ENCODE measurements at places on chromosomes 13 and 19.

GRCh38 chr13:39930544-39931444 lies 275.3 kb downstream of the COG6 start:
- no peak for DNase-seq

DNA sequence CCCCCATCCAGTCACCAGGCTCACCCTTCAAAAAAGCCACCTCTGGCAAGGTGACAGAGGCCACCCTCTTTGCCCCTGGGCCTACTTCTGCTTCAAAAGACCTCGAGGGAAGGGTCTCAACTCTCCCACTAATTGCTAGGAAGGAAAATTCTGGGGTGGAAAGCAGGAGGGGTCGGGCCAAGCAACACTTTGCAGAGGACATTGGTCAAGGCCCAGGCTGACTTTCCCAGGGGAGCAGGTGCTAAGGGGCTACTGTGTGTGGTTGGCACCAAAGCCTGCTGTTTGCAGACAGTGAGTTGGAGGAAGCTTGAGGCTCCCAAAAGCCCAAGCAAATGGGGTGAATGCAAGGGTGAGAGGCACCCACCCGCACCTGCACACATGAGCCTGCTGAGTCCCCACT lies 28.6 kb upstream of the VSTM2B start:
- DNase-seq: no peak

GRCh38 chr13:82330499-82330898 lies 1551.8 kb downstream of the SLITRK1 start:
- no peak for DNase-seq

DNA sequence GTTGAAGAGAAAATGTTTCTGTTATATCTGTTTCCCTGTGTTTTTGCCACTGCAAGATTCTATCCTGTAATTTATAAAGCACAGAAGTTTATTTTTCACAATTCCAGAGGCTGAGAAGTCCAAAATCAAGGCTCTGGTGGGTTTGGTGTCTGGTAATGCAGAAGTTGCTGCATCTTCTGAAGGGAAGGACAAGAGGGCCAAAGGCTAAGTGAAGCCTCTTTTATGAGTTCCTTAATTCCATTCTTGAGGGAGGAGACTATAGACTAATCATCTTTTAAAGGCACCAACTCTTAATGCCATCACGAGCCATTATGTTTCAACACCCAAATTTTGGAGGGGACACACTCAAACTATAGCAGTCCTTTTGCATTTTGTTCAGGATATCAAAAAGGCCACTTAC lies 34.1 kb upstream of the WDFY2 start:
- no peak for DNase-seq

- DNase-seq: peak; percentile 54
Measured at GRCh38 chr19:18437491-18438330, at the start of gene ISYNA1. TSS of gene ISYNA1 (minus strand) at chr19:18438133. CDS start at chr19:18437979, 154 bp downstream.

- no peak for DNase-seq
Measured at GRCh38 chr13:52104624-52105023, 24.2 kb downstream of the NEK5 start.

DNA sequence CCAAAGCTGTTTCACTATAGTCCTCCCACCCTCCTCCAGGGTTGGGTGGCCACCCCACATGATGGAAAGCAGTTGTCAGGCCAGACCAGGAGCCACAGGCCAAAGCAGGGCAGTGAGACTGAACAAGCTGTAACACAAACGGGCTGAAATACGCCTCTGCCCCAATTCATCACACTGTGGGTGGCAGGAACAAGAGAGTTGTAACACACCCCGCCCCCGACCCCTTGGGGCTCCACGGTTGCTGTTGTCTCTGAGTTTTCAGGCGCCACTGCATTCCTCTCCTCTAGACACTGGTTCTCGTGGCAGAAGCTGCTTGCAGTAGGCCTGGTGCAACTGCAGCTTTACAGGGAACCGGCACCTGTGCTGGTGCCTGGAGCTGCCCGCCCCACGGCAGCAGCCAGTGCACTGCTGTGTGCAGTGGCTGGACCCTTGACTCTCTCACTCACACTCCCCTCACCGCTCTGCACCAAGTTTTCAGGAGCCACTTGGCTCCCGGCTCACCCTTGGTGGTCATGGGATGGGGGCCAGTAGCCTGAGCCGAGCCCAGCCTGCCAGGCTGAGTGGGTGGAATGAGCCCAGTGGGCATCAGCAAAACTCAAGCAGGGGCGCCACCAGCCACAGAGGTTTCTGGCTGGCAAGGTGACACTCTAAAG lies 1314.5 kb upstream of the MIR17HG start:
- no peak for DNase-seq
